ENCODE measurements at places on chromosomes 6 and 20. TPM values are rescaled to one million over a fixed set of nuclear protein-coding genes. Genes with fewer than 3 reads are reported as not detected.

GRCh38 chr6:74967821-74968220 lies 238.0 kb downstream of the COL12A1 start:
- no peaks in the 10 kb centered on the region for H3K4me1 ChIP-seq
- H3K27ac ChIP-seq: no peak overlapping the region
- no peak overlapping the region for H3K4me3 ChIP-seq
- no peaks in the 10 kb centered on the region for H3K27me3 ChIP-seq
- H3K36me3 ChIP-seq: no peaks in the 10 kb centered on the region

The SYCP2L gene
- total RNA-seq: 6.9 TPM

The BMP7 gene
- 276 TPM for total RNA-seq

GRCh38 chr20:38117635-38118034 lies 47.4 kb downstream of the TGM2 start:
- H3K4me3 ChIP-seq: no peak overlapping the region
- no peaks in the 10 kb centered on the region for H3K36me3 ChIP-seq
- H3K27me3 ChIP-seq: no peaks in the 10 kb centered on the region
- H3K4me1 ChIP-seq: peaks cover 5% of the 10 kb centered on the region
- H3K27ac ChIP-seq: peak overlapping the region; percentile 55

DNA sequence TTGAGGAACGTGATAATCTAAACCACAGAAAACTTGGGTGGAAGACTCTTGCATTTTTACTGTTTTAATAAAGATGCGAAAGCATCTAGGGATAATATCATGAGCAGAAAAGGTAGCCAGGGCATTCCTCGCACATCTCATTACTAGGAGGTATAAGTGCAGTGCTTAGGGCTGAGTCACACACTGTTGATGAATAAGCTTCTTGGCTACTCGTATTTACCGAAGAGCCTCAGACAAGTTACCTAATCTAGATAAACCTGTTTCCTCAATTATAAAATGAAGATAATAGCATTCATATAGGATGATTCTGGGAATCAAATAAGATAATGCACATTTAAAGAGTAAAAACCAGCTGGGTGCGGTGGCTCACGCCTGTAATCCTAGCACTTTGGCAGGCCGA lies 780 bp upstream of the KIAA0319 start:
- DNase-seq: peak; percentile 18
- peaks cover 13% of the 10 kb centered on the region for H3K36me3 ChIP-seq
- H3K4me3 ChIP-seq: peak overlapping the region; percentile 91
- peaks cover 18% of the 10 kb centered on the region for H3K4me1 ChIP-seq

DNA sequence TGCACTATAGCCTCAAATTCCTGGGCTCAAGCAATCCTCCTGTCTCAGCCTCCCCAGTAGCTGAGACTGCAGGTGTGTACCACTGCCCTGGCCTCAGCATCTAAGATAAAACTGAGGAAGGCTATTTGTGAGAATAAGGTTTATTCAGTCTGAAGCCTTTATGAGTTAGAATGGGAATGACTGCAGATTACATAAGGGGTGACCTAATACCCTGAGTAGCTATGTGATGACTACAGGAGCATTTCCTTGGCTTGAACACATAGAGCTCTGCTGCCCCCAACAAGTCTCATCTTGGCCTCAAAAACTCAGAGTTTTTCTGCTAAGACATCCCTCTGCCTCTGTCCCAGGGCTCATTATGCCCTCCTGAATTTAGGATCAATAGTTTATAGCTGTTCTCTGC lies 7.6 kb downstream of the GSS start:
- H3K36me3 ChIP-seq: peaks cover 3% of the 10 kb centered on the region
- no peaks in the 10 kb centered on the region for H3K27me3 ChIP-seq
- peak; percentile 56 for DNase-seq
- H3K27ac ChIP-seq: no peak overlapping the region
- no peak overlapping the region for H3K4me3 ChIP-seq

The PRRC2A gene
- total RNA-seq: 144 TPM

The GLP1R gene
- 0.11 TPM for total RNA-seq

The ACTL10 gene
- 1.5 TPM for total RNA-seq

DNA sequence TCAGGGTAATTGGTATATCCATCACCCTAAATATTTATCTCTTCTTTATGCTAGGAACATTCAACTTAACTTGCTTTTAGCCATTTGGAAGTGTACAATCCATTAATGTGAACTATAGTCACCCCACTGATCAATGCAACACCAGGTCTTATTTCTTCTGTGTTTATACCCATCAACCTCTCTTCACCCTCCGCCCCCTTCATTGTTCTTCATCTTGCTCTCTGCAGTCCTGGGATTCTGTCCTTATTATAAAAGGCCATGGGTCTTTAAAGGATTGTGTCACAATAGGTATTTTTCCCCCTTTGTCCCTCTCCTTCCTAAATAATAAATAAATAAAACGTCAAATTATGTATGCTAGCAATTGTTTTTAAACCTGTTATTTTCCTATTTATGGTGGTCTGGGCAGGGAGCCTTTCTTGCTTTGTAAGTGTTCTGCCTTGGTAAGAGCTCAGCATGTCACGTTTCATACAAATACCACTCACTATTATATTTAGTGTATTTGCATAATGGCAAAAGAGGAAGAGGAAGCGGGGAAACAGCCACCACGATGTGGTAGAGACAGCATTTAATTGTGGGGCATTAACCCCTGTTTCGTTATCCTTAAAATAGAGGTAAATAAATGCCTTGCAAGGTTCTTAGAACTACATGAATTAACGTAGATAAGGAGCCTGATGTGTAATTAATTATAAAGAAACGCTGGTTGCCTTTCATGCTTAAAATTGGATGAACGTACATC lies 1.9 kb downstream of the ABRACL start:
- no peaks in the 10 kb centered on the region for H3K36me3 ChIP-seq
- H3K4me3 ChIP-seq: peak overlapping the region; percentile 73
- H3K27ac ChIP-seq: peak overlapping the region; percentile 81
- H3K4me1 ChIP-seq: peaks cover 9% of the 10 kb centered on the region

The HRH3 gene
- not detected for total RNA-seq

DNA sequence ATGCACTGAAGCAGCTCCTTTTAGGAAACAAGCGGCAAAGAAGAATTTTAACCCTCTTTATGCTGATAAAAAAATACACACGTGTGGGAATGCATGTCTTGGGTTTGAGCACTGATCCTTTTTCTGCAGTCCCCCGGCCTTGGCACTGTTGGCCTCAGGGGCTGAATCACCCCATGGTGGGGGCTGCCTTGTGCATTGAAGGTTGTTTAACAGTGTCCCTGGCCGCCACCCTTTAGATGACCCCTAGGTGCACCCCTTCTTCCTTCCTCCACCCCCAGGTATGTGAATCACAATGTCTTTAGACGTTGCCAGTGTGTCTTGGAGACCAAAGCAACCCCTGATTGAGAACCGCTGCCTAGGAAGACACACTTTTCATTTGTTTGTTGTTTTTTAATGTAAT lies 190.7 kb downstream of the CDH4 start:
- no peaks in the 10 kb centered on the region for H3K27me3 ChIP-seq
- DNase-seq: no peak
- H3K36me3 ChIP-seq: no peaks in the 10 kb centered on the region

GRCh38 chr6:128655978-128656498 lies 135.6 kb upstream of the PTPRK start:
- H3K4me3 ChIP-seq: no peak overlapping the region
- H3K4me1 ChIP-seq: no peaks in the 10 kb centered on the region

GRCh38 chr6:26323525-26324294 lies 41.3 kb upstream of the BTN3A2 start:
- no peaks in the 10 kb centered on the region for H3K36me3 ChIP-seq
- H3K4me1 ChIP-seq: peaks cover 11% of the 10 kb centered on the region
- H3K27ac ChIP-seq: no peak overlapping the region
- H3K27me3 ChIP-seq: peaks cover 15% of the 10 kb centered on the region
- no peak overlapping the region for H3K4me3 ChIP-seq

The SNAP25 gene
- 1.9 TPM for total RNA-seq

DNA sequence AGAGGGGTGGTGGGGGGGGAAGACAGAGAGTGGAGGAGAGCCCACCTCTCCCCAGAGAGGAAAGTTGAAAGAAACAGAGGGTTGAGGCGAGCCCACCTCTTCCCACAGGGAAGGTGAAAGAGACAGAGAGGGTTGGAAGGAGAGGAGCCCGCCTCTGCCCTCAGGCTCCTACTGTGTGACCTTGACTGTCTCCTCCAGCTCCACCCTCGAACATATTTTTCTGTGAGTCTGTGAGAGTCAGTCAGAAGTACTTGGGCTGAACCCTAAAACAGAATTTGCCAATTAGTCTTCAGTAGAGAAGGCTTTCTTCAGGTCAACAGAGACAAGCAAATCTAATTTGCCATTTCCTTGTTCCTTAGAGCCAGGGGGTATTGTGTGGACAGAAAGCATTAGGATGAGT lies 153.7 kb upstream of the SNX9 start:
- no peaks in the 10 kb centered on the region for H3K27me3 ChIP-seq
- no peaks in the 10 kb centered on the region for H3K36me3 ChIP-seq
- no peak overlapping the region for H3K4me3 ChIP-seq
- H3K27ac ChIP-seq: no peak overlapping the region
- H3K4me1 ChIP-seq: peaks cover 7% of the 10 kb centered on the region

DNA sequence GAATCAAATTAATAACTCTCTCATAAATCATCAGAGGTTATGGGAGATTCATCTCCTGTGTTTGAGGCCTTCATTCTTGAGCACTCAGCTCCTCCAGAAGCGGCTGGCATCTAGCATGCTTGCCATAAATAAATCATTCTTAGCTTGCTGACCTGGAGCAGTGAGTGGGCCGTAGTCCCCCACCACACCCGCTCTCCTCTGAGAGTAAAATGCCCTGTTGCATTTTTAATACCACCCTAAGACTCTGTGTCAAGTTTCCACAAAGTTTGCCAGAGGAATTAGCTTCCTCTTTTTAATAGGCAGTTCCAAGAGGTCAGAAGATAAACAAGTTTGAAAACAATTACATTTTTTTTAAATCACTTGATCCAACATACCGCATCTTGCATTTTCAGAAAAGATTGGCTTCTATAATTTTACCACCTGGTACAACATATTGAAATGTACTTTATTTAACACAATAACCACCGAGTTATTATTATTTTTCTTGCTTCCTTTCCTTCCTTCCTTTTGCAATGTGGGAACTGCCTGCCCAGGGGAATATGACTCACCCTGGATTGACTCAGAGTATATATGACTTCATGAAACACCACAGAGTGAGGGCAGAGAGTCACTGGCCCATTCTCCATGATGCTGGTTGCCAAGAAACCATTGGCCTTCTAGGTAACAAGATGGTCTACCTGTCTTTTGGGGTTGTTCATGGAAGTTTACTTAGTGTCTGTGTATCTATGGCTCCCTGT lies 29.4 kb upstream of the CLIC5 start:
- H3K4me3 ChIP-seq: no peak overlapping the region
- H3K27me3 ChIP-seq: no peaks in the 10 kb centered on the region
- DNase-seq: peak; percentile 87
- peaks cover 18% of the 10 kb centered on the region for H3K4me1 ChIP-seq
- no peaks in the 10 kb centered on the region for H3K36me3 ChIP-seq
- no peak overlapping the region for H3K27ac ChIP-seq

DNA sequence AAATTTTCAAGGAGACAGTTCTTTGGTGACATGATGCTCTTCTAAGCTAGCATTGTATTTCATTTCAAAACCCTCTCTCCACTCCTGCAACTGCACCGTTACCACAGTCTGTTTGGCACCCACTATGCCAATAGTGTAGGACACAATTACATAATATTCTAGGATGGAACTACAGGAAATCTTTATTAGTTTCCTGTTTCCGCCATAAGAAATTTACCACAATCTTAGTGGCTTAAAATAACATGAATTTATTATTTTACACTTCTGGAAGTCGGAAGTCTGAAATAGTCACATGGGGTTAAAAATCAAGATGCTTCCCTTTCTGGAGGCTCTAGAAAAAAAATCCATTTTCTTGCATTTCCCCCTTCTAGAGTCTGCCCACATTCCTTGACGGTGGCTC lies 733.1 kb downstream of the HDGFL1 start:
- no peaks in the 10 kb centered on the region for H3K4me1 ChIP-seq
- no peaks in the 10 kb centered on the region for H3K36me3 ChIP-seq
- no peaks in the 10 kb centered on the region for H3K27me3 ChIP-seq

The HLA-DMA gene
- total RNA-seq: 1.8 TPM

DNA sequence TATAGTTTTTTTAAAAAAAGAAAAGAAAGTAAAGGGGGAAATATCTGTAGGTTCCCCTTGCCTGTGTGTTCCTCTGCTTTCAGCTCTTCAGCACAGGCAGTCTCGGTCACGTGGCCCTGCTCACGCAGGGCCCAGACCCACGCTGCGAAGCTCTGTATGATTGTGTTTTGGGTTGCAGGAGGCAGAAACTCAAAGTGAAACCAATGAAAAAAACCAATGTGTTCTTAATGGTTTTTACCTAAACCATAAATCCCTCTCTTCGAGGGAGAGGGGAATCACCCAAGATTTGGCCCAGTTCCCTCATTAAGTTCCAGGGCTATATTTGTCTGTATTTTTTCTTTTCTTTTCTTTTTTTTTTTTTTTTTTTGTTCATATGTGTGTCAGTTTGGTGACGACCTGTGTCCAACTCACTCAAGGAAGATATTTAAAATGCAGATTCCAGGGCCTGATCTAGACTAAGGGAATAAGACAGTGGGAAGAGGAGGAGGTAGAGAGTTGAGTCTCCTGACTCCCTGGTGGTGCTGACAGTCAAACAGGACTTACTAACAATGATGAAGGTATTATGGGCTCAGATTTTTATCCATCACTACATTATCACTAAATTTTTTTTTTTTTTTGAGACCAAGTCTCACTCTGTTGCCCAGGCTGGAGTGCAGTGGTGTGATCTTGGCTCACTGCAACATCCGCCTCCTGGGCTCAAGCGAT lies 33.8 kb upstream of the RREB1 start:
- no peak overlapping the region for H3K27ac ChIP-seq
- no peaks in the 10 kb centered on the region for H3K4me1 ChIP-seq
- no peak for DNase-seq
- no peak overlapping the region for H3K4me3 ChIP-seq
- no peaks in the 10 kb centered on the region for H3K36me3 ChIP-seq

- DNase-seq: peak; percentile 83
- peak overlapping the region; percentile 72 for H3K27ac ChIP-seq
- no peaks in the 10 kb centered on the region for H3K36me3 ChIP-seq
These were observed 38.3 kb downstream of the COX4I2 start for GRCh38 chr20:31675828-31676608.

The RBM24 gene
- total RNA-seq: 194 TPM

The FKBP1C gene
- total RNA-seq: 0.46 TPM

DNA sequence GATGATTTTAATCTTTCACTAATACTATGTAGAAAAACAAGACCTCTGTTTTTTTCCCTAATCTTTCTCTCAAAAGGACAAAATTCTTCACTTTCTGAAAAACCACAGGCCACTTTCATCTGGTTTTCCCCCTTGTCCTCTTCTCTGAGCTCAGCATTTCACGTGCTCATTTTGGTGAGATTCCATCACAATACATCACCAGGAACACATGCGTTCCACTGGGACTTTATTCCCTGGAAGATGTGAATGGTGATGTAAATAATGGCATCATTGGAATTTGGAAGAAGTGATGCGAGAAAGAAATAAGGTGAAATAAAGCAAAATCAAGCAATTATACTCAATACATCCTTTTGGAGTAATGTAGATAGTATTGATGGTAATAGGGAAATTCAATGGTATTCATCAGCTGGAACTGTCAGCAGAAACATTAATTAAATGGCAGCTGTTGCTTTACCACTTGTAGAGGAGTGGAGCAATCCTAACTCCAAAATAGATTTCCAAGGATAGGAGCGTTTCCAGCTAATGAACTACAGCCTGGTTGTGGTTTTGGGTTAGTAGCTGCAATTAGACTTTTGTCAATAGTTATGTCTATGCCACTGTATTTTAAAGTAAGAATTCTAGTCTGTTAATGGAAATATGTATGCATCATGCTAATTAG lies 11.5 kb downstream of the FILIP1 start:
- H3K4me1 ChIP-seq: peaks cover 58% of the 10 kb centered on the region
- peaks cover 5% of the 10 kb centered on the region for H3K36me3 ChIP-seq
- H3K4me3 ChIP-seq: no peak overlapping the region
- H3K27ac ChIP-seq: peak overlapping the region; percentile 11

The THEMIS gene
- total RNA-seq: not detected

GRCh38 chr6:348860-349396 lies 42.6 kb upstream of the IRF4 start:
- no peaks in the 10 kb centered on the region for H3K36me3 ChIP-seq
- H3K4me1 ChIP-seq: no peaks in the 10 kb centered on the region
- no peaks in the 10 kb centered on the region for H3K27me3 ChIP-seq
